ENCODE measurements at places on chromosomes 3 and 15.

DNA sequence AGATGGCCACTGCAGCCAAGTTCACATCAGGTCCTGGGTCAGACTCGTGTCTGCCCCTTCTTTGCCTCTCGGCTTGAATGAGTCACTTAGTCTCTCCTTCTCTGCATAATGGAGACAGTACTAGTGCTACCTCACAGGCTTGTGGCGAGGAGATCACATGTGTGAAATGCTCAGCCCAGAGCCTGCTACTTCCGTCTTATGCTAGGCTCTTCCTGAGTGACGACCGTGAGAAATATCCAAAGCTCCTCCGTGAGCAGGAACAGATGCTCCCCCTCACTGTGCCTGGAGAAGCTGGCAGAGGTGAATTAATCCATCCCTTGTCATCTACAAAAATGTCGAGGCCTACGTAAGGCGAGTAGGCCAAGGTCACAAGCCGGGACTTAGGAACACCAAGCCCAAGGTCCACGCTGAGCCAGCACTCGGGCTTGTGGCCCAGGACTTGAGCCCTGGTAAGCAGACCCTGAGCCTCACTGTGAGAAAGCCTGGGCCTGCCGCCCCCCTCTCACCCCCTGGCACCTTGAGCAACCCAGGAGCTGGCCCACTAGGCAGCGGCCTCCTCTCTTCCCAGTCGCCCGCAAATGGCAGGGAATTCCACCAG lies 17.9 kb downstream of the PAK6 start:
- DNase-seq: peak; percentile 94

- no peak for DNase-seq
Observed at GRCh38 chr15:35741395-35741794, 195.4 kb upstream of the DPH6 start.

DNA sequence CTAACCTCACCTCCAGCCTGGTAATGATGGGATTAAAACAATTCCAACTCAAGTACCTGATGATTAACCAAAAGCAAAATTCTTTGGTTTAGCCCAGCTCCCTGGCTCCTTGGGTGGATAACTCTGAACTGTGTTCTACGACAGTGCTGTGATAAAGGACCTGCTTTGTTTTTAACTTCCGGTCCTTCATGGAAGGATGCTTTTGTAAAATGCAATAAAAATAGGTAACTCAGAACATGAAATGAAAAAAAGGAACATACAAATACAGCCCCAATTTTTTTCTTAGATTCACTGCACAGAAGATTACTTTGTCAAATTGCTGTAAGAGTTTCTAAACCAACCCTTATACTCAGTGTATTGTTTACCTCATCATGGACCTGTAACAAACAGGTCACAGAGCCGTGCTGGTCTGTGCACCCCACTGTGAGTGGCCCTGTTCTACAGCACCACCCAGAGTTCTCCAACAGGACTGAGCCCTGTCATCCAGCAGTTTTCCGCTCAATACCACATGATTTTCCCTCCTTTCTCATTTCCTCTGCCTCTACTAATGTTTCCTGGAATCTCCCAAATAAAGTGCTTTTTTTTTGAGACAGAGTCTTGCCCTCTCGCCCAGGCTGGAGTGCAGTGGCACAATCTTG lies 4.9 kb upstream of the PCYT1A start:
- no peak for DNase-seq

- DNase-seq: no peak
Observed at GRCh38 chr15:57190208-57190607, 186.1 kb upstream of the CGNL1 start.

- no peak for DNase-seq
Observed at GRCh38 chr15:88619796-88620195, 1.3 kb upstream of the AEN start.

DNA sequence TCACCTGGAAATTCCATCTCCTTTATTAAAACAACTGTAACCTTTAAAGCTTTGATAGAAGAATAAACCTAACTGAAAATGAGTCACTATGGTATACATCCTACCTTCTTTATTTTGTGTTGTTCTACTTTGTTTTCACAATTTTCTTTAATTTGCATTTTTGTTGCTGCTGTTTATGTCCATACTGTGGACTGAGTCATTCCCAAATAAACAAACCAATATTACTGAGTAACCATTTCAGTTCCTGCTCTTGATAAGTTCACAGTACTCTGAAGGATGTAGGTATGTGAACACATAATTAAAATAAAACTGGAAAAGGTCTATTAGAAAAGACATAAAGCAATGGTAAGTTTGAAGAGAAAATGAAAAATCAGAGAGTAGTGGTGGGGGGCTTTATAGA lies 528.5 kb upstream of the GOLIM4 start:
- DNase-seq: no peak

DNA sequence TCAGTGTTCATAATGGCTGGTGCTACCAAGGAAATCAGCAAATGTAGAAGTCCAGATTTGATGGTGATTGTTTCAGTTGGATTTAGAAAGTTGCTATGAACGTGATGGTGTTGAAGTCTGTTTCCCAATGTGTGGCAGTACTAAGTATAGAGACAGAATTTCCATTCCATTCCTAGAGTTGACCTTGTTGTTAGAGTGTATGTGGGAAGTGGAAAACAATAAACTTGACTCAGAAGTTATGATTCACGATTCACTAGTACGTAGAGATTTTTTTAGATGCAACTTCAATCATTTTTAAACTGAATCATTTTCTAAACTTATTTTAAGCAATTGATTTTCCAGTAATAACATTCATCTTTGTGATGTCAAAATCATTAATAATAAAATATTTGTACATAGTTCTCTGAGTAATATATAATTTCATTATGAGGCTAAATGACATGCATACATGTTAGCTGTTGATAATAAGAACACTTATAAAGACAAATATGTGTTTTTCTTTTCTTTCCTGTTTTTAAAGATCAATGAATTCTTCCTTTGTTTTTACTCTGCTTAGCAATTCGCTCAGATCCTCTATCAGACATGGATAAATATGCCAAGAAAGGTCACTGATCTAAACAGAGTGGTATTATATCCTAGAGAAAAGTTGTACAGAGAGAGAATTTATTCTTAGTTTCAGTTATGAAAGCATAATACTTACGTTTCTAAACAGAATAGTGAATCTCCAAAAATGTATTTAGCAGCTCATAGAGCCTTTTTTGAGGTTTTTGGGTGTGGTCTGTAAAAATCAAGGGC lies 108.8 kb upstream of the GPR149 start:
- DNase-seq: no peak

DNA sequence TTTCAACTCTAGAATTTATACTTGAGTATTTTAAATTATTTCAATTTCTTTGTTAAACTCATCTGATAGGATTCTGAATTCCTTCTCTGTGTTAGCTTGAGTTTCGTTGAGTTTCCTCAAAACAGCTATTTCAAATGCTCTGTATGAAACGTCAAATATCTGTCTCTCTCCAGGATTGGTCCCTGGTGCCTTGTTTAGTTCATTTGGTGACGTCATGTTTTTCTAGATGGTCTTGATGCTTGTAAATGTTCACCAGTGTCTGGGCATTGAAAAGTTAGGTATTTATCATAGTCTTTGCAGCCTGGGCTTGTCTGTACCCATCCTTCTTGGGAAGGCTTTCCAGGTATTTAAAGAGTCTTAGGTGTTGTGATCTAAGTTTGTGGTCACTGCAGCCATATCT lies 151.1 kb downstream of the KCNAB1 start:
- DNase-seq: no peak

- peak; percentile 23 for DNase-seq
Observed at GRCh38 chr3:127177226-127177625, 15.7 kb upstream of the PRR23E start.

- peak; percentile 42 for DNase-seq
Observed at GRCh38 chr15:33729653-33730052, 238.6 kb upstream of the CHRM5 start.

Measured in ELR (cell line).